Activated CD8-positive, alpha-beta memory T cell treated with anti-CD3 and anti-CD28 coated beads for 4 hours (primary cell): ENCODE measurements at places on chromosomes 5 and 9.

GRCh38 chr9:76512826-76513225, 53.8 kb downstream of the GCNT1 start:
- no peak for DNase-seq

- no peak for DNase-seq
Measured at GRCh38 chr5:147912011-147912410, 5.7 kb upstream of the C5orf46 start.

DNA sequence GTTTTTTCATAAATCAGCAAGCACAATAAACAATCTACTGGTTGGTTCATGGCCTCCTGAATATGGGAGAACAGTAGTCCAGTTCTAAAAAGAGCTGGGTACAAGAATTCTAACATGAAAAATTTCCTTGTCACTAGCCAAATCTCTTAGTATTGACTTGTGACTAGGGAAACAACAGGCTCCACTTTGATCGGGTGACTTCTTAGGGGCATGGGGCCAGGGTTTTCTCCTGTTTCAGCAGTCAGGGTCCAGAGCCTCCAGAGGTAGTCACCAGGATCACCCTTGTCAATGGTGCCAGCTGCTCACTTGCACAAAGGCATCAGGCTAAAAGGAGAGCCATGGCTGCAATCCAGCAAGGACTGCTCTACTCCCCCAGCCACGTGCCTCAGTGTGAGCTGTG, 38.1 kb downstream of the LPAR1 start:
- no peak for DNase-seq

GRCh38 chr5:54915466-54916027, 69.8 kb downstream of the ESM1 start:
- DNase-seq, result no peak

DNA sequence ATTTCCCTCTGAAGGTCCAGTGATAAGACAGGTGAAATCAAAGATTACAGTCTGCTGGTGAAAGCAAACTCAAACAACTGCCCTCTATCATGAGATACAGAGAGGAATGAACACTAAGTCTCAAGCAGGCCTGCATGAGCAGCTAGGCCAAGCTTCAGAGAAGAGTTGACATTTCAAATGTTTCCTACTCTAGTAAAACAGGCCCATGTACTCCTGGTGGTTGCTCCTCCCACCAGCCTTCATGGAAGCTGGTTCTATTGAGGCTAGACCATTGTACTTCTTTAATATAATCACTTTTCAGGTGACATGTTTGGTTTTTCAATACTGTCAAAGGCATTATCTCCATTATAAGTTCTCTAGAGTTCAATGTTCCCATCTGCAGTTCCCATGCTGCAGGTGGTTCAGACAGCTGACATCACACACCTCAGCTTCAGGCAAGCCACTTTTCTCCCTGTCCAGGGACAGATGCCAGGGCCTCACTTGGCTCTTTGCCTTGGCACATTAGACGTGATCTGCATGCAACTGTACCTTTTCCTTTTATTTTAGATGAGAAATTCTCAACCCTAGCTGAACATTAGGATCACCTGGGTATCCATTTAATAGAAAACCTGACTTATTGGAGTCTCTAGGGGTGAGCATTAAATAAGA, 89.8 kb downstream of the PIK3R1 start:
- DNase-seq, result no peak

DNA sequence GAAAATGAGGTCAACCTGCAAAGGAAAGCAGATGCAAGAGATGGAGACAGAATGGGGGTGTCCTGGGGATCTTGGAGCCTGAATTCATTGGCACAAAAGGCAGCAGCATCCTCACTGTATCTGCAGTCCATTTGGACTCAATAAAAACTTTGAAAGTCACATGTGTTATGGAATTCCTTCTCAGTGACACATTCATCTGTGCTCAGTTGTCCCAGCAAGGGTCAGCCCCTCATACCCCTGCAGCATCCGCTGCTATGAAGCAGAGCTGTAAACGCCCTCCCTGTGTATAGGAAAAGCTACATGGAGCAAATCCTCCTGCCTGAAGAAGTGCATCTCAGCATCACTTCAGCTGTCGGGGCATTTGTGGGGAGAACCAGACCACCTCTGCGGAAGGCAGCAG, 14.5 kb upstream of the RARS1 start:
- DNase-seq, result no peak

DNA sequence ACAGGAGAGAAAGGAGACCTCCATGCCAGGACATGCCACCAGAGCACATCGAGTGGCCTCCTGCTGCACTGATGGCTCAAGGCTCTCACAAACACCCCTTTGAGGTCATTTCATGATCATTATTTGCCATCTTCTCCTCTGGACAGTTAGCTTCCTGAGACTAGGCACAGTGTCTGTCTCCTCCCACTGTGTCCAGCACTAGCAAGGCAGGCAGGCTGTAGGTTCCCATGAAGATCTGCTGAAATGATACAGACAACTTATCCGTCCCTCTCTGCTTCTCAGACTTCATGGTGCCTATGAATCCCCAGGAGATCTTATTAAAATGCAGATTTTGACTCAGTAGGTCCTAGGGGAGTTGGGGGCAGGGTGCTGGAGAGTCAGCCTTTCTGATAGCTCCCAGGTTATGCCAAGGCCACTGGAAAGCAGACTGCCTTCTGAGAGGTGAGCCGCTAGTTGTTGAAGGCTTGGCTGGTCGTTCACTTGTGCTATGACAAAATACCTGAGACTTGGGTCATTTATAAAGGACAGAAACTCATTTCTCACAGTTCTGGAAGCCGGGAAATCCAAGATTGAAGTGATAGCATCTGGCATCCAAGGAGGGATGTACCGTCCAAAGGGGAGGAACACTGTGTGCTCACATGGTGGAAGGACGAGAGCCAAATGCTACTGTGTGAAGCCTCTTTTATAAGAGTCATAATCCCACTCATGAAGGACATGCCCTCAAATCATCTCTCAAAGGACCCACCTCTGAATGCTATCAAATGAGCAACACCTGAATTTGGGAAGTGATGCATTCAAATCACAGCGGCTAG, 183.4 kb downstream of the SPOCK1 start:
- no peak for DNase-seq

- DNase-seq, result no peak
Measured at GRCh38 chr9:35835216-35835632, 6.2 kb downstream of the TMEM8B start.

GRCh38 chr5:87020099-87020934, 247.4 kb upstream of the RASA1 start:
- DNase-seq, result no peak

DNA sequence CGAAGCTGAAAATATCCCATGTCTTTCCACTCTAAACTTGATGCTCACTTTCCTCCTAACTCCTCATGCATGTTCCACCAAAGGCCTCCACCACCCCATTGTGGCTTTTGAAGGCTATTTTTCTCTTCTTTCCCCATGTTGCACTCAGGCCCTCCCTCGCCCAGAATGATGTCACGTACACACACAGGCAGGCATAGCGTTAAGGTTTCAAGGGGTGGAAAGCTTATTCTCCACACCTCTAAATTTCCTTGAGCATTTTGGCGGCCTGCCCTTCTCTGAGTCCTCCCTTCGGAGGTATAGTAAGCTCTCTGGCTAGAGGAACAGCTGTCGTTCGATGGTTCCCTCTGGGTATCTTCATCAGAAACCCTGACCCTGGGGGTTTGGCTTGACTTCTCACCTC, 673.5 kb downstream of the ACTL7B start:
- no peak for DNase-seq

- no peak for DNase-seq
Measured at GRCh38 chr9:74333384-74334032, 163.6 kb upstream of the RORB start.

GRCh38 chr5:176895831-176896230, 3.3 kb downstream of the HK3 start:
- DNase-seq, result no peak

GRCh38 chr9:138022121-138022741, 144.6 kb downstream of the CACNA1B start:
- no peak for DNase-seq

DNA sequence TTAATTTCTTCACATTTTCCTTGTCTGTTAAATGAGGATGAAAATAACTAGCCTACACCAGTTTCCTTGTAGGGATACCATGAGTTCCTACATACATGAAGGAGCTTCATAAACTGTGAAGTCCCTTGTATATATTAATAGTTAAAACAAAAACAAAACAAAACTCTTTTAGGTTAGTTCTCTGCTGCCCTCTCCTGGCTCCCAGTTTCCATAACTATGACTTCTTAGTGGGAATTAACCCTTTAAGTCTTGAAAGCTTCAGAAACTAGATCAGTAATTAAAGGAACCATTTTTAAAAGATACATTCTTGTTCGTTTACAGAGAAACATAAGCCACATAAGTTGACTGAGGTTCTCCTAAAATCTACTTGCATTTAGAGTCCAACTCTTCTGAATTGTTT, 500.0 kb upstream of the C9orf72 start:
- no peak for DNase-seq

DNA sequence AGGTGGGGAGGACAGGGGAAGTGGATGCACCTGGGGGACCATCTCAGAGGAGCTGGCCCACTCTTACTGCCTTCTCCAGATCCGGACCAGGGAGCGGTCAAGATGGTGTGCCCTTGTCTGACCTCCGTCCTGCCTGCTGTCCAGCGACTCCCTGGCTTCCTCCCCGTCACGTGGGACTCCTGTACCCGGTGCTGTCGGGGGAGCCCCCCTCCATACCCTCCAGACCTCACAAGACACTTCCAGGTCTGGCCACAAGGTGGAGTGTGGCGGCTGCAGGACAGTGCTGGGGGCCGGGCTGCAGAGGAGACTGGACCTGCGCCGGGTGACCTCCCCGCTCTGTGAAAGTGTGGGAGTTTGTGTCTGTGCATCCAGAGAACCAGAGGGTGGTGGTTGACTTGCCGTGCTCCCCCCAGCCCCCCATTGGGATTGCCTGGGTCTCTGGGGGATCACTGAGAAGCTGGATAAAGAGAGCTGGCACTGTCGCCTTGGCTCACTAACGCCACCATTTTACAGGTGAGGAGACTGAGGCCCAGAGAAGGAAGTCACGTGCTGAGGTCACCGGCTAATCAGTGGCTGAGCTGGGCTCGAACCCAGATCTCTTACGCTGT, 1.9 kb upstream of the CRB2 start:
- no peak for DNase-seq

DNA sequence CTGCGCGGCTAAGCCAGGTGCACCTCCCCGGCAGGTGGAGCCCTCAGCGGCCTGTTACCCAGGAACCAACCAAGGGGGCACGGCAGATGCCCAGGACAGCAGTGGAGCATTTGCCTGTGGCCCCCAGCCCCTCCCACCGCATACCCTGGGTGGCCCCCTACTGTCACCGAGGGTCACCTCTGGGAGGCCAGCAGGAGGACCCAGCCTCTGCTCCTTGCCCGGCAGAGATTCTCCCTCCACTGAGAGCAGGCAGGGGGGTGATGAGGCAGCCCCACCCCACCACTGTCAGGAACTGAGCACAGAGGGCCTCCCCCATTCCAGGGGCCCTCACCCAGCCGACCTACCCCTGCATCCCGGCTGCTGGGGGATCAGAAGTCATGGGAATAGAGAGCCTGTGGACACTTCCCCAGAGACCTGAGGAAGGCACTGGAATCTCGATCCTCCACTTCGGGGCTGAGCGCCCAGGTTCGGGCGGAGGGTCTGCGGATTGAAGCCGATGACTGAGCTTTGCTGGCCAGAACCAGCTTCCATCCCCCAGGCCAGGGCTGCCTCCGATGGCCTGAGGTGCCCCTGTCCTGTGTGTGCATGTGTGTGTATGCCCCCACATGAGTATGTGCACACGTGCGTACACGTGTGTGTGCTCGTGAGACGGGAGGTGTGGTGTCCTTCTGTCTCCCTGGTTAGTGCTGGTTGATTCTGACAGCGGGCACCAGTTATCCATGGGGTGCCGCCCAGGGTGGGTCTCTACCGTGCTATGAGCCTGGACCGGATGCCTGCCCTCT, at the start of gene QRFP:
TSS of gene QRFP (minus strand) at position 580 of the 782 bp plus-strand sequence. CDS start 2,974 bp downstream, outside the sequence.
- DNase-seq, result no peak

DNA sequence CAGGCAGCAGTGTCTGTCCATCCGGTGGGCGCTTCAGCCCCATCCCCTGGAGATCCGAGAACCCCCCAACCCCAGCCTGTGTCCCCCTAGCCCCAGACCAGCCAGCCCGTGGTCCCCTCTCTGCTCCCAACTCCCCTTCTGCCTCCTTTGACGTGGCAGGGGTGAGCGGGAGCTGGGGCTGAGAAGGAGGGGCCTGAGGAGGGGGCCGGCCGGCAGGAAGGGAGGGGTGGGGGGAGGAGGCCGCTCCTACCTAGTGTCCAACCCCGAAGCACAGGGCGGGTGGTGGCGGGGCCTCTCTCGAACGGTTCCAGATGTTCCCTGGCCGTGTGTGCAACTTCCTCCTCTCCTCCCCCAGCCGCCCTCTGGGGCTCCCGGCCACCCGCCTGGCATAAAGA, 31.0 kb downstream of the GOLGA2 start:
- DNase-seq, result no peak
